Stimulated activated CD4-positive, alpha-beta T cell treated with anti-CD3 and anti-CD28 coated beads, Interleukin-4, amount 100 ng/mL, for 48 hours (primary cell): ENCODE measurements at places on chromosomes 3 and 15.

GRCh38 chr3:160956785-160957184 is 148.4 kb downstream of the B3GALNT1 start:
- no peak for DNase-seq

- no peak for DNase-seq
These were observed 159.3 kb upstream of the PRICKLE2 start for GRCh38 chr3:64384561-64384960.

- DNase-seq = no peak
These were observed 52.5 kb upstream of the RPL32 start for GRCh38 chr3:12893852-12894251.

DNA sequence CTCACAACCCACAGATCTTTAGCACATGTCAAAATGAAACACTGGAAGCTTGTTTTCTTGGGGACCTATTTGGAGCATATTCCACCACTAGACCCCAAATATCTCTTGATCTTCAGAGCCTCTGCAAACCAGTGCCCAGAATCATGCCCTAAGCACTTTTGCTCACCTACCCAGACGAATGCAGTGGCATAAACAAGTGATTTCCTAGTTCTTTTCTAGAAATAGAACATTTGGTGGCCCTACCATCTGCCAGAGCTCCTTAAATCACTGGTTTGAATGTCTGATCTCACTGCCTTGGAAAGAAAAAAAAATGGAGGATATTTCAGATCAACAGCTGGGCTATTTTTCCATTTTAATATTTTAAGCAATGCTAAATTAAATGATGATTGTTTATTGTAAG is 5.3 kb downstream of the ZIC4 start:
- DNase-seq = no peak

- no peak for DNase-seq
These were observed 10.2 kb downstream of the GCSAM start for GRCh38 chr3:112122870-112123269.

DNA sequence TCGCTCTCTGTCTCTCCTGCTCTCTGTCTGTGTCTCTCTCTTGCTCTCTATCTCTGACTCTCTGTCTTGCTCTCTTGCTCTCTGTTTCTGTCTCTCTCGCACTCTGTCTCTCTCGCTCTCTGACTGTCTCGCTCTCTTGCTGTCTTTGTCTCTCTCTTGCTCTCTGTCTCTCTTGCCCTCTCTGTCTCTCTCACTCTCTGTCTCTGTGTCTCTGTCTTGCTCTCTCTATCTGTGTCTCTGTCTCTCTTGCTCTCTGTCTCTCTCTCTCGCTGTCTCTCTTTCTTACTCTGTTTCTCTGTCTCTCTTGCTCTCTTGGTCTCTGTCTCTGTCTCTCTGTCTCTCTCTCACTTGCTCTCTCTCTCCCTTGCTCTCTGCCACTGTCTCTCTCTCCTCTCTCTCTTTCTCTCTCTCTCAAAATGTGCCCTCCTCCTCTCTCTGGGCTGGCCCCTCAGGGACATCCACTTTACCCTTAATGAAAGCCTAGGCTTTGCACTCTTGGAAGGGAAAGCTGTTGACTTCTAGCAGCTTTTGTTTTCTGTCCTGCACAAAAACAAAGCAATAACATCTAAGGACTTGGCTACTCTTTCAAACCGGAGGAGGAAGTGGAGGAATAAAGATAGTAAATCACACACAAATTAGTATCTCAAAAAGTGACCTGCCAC is 73.9 kb upstream of the NR2E3 start:
- DNase-seq = no peak

DNA sequence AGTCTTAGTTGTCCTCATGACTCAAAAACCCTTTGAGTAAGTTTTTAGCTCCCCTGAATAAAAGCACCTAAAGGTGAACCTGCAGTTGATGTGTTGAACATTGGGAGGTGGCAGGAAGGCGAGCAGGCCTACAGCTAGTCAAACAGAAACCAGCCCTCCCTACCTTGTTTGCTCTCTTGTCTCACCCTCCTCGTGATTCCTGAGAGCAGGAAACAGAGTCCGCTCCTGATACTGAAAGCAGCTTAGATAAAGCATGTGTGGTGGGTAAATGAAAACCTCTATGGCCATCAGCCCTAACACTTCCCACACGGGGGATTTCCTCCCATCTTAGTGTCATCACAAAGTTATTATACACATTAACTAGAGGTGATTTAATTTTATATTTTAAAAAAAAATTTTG is 21.8 kb upstream of the CLDN18 start:
- peak; percentile 8 for DNase-seq

DNA sequence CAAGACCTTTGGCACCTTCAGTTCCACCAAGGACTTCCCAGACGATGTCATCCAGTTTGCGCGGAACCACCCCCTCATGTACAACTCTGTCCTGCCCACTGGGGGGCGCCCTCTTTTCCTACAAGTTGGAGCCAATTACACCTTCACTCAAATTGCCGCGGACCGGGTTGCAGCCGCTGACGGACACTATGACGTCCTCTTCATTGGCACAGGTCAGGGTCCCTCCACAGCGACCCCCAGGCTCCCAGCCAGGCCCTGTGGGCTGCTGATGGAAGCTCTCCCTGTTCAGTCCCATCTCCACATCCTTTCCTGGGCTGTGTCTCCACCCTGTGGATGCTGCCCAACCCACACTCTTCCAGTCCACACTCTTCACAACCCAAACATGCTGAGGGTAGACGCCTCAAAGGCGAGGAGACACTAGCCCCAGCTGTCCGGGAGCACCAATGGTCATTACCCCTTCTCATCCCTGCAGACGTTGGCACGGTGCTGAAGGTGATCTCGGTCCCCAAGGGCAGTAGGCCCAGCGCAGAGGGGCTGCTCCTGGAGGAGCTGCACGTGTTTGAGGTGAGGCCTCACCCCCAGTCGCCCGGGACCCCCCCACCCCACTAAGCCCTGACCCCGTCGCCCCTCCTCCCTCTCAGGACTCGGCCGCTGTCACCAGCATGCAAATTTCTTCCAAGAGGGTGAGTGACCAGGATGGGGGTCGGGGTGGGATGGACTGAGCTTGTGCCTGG is 4.3 kb upstream of the LSMEM2 start:
- DNase-seq = peak; percentile 76

DNA sequence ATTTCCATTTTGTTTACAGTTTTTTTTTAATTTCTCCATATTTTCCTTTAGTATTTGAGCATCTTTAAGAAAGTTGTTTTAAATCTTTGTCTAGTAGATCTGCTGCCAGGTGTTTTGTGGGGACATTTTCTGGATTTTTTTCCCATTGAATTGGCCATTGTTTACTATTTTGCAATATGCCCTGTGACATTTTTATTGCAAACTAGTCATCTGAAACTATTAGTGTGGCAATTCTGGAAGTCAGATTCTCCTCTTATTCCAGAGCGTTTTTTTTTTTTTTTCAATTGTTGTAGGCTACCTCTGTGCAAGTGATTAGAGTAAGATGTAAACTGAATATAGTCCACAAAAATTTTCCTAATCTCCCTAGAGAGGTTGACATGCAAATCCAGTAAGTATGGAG is 334.2 kb downstream of the PYDC2 start:
- DNase-seq = no peak

- DNase-seq = no peak
These were observed 72.5 kb downstream of the OSBPL10 start for GRCh38 chr3:31908391-31909097.

GRCh38 chr3:185934767-185935464 is 2.9 kb downstream of the TRA2B start:
- no peak for DNase-seq

DNA sequence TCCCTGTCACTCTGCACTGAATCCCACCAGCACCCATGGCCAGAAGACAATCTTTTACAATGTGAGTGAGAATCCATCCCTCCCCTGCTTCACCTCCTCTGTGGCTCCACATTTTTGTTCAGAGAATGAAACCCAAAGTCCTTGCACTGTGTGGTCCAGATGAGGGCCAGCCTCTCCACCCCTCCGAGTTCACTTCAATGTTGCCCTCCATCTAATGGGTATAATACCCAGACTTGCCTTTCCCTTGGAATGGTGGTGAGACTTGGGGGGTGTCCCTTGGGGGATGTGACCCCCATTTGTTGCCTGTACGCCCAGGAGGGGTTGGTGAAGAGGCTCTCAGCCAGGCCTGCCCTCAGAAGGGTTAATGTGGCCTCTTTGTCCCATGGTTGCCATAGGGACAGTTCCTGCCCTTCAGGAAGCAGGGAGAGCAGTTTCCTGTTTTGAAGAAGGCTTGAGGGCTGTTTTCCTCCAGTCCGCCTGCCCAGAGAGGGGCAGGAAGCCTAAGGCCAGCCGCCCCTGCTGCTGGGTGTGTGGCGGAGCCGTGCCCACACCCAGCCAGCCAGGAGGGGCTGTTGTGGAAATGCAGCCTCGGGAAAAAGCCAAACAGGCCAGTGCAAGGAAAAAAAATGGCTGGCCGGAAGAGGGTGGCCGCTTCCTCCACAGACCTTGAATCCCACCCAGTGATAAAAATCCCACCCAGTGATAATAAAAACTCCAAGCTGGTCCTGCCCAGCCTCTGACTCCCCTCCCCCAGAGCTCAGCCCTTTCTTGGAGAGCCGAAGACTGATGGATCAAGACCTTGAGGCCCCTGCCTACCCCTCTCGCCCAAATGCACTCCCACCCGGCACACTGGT is 14.6 kb upstream of the FGD5 start:
- no peak for DNase-seq

GRCh38 chr15:67150023-67150860 is 84.8 kb downstream of the SMAD3 start:
- peak; percentile 52 for DNase-seq

GRCh38 chr3:140568842-140569520 is 108.9 kb upstream of the TRIM42 start:
- DNase-seq = no peak

DNA sequence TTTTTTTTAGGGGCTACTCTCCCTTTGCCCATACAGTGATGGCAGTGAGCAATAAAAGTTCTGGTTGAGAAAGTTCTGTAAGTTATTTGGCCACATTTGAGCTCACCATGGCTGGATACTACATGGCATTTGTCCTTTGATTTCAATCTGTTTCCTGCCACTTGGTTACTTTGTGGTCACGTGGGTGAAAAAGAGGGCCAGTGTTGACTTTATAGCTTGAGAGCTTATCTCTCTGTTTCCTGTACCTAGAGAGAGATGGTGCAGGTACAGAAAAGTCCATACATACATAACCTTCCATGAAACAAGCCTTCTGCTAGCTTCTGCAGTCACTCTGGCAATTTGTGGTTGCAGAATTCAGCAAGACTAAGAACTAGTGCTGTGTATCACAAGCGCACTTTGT is 23.4 kb upstream of the MECOM start:
- no peak for DNase-seq

DNA sequence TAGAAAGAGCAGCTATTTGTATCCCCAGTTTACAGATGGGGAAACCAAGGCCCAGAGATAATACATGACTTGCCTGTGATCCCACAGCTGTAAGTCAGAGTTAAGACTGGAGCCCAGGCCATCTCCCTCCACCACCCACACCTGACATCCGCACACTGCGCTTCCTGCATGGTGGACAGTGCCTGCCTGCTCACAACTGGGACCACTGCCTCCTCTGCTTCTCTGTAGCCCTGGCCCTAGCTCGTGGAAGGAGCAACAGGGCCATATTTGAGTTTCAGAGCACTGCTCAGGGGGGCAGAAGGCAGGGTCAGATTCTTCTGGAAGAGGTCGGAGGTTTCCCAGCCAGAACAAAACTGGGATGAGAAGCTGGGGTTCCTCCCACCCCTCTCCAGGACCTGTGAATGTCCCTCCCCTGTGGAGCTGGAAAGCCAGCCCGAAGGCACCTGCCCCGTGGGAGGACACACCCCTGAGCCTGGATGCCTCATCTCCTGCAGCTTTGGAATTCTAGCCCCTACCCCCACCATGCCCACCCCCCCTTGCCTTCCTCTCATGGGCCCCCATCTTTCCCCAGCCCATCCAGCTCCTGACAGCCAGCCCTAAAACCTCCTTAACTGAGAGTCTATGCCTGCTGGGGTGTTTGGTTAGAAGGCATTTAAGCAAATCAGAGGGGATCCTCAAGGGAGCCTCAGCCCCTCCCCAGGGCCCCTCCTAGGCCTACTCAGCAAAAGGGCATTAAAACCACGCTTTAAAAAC is 100.1 kb downstream of the TPRA1 start:
- DNase-seq = no peak

DNA sequence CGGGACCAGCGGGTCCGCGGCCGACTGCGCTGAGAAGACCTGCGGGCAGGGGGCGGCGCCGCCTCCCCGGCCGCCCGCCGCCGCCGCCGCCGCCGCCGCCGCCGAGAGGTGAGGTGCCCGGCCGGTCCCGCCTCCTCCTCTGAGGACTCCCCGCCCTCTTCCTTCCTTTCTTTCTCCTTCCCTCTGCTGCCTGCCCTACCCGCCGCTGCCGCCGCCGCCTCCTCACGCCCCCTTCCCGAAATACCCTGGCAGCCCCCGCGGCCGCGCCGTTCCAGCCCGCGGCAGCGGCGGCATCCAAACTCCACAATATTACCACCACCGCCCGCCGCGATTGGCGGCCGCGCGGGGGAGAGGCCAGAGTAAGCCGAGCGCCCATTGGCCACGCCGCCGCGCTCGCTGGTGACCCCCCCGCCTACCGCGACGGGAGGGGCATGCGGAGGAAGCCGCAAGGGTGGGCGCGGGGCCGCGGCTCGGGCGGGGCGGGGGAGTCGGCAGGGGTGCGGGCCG is 61.8 kb upstream of the ANKRD28 start:
- DNase-seq = peak; percentile 70

DNA sequence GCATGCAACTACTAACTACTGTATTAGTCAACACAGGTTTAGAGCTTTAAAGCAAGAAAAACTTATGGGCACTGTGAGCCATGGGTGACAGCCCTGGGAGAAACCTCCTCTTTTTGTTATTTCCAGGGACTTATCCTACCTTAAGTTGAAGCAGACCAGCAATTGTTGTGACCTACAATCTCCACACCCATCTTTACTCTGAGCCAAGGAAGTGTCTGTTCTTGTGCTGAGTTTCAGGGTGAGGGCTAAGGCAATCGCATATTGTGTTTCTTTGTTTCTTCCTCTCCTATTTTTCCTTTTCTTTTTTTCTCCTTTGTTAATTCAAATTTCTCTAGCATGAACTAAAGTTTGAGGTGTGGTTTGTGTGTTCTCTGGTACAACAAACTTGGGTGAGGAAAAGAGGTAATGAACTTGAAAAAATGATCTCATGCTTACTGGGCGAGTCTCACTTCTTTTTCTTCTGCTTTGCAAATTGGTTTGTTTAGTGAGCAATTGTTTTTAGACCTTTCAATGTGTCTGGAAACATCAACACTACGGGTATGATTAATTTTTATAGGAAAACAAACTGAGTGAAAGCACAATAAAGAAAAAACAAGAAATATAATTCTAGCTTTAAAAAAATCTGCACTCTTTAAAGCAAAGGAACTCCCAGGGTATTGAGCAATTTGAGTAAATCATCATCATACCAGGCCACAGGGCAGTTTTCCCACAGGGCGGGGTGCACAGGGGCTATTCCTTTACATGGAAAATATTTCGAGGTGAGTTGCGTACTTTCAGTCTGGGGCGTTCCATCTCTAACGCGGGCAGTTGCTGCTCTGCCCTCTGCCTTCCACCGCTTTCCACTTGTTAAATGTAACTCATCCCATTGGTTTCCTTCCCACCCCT is 2.7 kb downstream of the UPK1B start:
- no peak for DNase-seq

GRCh38 chr15:32722136-32722535 is 4.3 kb downstream of the GREM1 start:
- no peak for DNase-seq
